ENCODE measurements at places on chromosomes 7 and 10. TPM values are rescaled to one million over a fixed set of nuclear protein-coding genes. Genes with fewer than 3 reads are reported as not detected.

GRCh38 chr7:27088002-27088922 lies 7.5 kb downstream of the HOXA1 start:
- DNase-seq, result no peak

DNA sequence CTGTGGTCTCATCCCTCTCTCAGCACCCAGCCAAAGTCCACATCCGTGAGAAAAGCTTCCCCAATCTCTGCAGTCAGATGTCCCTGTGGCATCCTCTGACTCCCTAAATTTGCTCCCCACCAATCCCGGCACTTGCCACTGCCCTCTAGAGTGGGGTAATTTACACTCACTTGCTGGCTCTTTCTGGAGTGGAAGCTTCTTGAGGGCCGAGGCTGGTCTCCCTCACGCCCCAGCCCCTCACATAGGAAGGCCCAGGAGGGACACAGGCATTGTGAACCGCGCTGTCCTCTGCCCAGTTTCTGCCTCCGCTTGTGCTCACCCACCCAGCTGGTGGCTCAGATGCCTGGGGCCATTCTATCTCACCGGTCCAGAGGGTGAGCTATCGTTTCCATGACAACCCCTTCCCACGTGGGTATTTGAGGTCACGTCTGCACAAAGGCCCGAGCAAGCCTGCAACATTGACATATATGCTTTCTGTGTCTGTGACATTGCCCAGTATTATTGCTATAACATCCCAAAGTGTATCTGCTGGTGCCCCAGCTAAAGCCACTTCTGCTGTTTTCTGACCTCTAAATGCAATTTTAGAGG lies 97.3 kb upstream of the CTBP2 start:
- DNase-seq, result no peak

GRCh38 chr10:116838143-116838725 lies 11.1 kb upstream of the ENO4 start:
- DNase-seq, result no peak

The GRM3 gene
- total RNA-seq, result not detected

The SPDYE5 gene
- not detected for total RNA-seq

The KLHDC10 gene
- total RNA-seq, result 28.0 TPM

DNA sequence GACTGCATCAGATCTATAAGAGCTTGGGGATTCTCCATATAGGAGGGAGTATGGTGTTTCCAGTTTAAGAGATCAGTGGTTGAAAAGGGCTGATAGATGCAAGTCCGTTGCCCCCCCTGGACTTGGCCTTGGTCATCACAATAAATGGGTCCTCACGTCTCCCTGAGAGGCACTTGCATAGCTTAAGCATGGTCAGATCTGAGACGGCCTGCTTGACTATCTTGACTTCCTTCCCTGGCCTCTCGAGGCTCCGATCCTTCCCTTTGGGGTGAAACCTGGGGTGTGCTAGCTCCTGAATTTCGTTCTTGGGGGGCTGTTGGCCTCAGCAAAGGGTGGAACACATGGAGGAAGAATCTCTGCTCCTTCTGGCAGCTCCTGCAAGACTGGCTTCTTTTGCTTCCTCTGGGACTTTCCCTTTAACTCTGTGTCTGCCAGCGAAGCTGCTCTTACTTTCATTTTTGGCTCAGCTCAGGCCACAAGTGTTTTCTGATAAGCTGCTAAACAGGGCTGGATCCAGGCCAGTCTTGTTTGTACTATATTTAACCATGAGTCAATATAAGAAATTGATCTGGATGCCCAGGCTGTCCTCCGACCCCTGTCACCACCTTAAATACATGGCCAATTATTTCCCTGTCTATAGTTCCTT lies 11.2 kb upstream of the ZNF485 start:
- no peak for DNase-seq

The TUBGCP2 gene
- 33.6 TPM for total RNA-seq

DNA sequence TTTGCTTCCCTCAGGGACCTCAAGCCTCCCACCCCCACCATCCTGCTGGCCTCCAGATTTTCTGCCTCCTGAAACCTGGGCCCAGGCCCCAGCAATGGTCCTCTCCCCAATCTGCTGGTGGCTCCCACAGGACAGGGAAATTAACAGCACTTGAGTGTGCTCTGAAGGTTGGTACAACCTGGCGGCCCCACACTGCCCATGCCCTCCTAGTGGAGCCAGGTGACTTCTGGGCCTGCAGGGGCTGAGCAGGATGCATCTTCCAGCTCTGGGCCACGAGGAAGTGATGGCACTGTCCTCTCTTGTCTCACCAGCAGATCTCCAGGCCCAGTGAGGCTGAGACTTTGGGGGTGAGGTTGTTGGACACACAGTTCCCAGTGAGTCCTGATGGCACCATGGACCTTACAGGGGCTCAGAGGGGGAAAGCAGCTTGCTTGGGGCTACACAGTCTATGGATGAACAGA lies 3.6 kb upstream of the ZMIZ1 start:
- DNase-seq, result no peak

The CCT6A gene
- 75.7 TPM for total RNA-seq

DNA sequence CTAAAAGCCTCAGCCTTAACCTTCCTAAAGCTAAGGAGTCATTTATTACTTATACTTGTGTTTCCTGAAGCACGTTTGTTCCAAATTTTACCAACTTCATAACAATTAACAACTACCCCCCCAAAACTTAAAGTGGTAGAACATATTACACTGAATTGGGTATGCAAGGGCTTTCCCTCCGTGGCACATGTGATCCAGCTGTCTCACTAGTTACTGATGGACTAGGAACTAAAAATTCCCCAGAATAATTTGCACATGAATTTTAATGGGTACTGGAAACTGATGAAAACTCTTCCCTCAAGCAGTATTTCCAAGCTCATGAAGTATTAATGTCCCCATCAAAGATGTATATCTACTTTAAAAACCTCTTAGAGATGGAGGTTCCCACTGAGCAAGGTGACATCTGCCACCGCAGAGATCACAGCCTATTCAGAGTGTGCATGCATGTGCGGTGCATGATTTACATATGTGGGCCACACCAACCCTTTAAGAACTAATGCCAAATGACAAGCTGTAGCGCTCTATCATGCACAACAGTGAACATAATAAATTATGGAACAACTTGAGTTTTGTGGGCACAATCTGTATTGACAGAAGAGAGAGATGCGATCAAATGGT lies 139.9 kb upstream of the ADCY1 start:
- no peak for DNase-seq

The FAM25C gene
- not detected for total RNA-seq

The HOXA10 gene
- 21.1 TPM for total RNA-seq

The RBM20 gene
- 1.6 TPM for total RNA-seq

- DNase-seq, result no peak
Observed at GRCh38 chr10:17353568-17354300, 100.7 kb downstream of the ST8SIA6 start.

GRCh38 chr7:55903985-55904759 lies 16.9 kb downstream of the ZNF713 start:
- DNase-seq, result no peak

GRCh38 chr7:99042957-99043356 lies 101.0 kb downstream of the SMURF1 start:
- no peak for DNase-seq

- no peak for DNase-seq
Observed at GRCh38 chr7:149759093-149759860, 14.1 kb downstream of the ZNF467 start.

GRCh38 chr7:139701908-139702307 lies 75.9 kb downstream of the HIPK2 start:
- no peak for DNase-seq

GRCh38 chr7:149722356-149722957 lies 50.9 kb downstream of the ZNF467 start:
- DNase-seq, result no peak

The EIF5AL1 gene
- 0.15 TPM for total RNA-seq

DNA sequence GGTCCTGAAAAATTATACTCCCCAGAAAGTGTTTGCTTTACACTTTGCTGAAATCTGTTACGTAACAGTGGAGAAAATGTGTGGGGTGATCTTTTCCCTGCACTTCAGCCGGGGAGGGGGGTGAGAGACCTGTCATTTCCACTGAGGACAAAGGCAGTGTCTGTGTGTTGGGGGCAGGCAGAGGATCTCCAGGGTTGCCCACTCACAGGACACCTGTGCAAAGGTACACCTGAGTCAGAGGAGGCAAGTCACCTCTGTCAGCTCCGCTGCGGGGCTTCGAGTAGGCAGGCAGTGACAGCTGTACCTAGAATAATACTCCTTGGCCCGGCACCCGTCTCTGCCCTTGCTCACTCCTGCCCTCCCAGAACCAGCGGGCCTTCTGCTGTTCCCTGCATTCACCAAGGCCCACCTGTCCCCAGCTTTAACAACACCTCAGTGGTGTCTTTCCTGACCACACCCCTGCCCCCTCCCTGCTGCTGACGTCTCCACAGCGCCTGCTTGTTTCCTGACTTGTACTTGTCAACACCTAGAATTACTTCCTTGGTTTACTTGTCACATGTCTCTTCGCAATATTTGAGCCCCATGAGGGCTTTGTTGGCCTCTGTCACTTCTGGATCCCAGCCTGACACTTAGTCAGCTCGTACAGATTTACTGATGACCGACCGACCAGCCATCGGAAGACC lies 159.2 kb downstream of the NEURL1 start:
- no peak for DNase-seq

- no peak for DNase-seq
Observed at GRCh38 chr7:22173685-22174573, 183.0 kb downstream of the RAPGEF5 start.

DNA sequence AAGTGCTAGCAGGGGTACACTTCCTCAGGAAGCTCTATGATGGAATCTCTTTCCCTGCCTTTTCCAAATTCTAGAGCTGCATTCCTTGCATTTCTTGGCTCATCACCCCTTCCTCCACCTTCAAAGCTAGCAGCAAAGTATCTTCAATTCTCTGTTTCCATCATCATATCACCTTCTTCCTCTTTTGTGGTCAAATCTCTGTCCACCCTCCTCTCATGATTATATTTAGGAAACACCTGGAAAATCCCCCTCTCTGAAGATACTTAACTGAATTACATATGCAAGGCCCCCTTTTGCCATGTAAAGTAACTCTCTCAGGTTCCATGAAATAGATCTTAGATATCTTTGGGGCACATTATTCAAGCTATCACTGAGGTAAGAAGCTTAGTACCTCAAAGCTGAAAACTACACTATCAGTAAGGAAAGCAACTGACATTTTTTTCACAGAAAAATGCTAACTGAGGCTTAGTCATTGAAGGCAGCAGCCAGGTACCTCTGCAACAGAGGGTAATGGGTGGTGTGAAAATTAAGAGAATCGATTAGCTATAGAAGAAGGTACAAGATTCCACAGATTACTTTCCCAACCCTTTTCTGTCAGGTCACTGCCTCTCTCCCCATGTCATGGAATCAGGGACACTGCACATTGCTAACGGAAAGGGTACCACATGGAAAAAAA lies 197.3 kb downstream of the MACC1 start:
- no peak for DNase-seq

The GBX1 gene
- not detected for total RNA-seq

The KCNIP2 gene
- total RNA-seq, result 90.4 TPM

- no peak for DNase-seq
Observed at GRCh38 chr10:93921338-93921737, 27.6 kb downstream of the SLC35G1 start.

DNA sequence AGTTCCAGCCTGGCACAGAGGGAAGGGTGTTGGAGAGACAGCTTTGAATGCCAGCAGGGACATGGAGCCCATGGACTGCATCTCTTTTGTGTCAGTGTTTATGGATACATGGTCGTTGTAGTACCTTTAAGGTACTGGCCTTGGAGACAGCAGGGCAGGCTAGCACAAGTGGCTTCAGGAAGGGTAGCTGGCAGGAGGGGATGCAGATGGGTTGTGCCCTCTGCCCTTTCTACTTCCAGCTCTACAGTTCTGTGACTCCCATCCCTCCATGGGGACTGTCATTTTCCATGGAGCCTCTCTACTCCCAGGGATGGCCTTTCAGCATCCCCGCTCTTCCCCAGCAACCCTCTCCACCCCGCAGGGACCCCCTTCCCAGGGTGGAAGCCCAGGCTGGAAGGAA lies 25.1 kb downstream of the POLL start:
- DNase-seq, result peak; percentile 17

- no peak for DNase-seq
Observed at GRCh38 chr7:155296006-155296787, 1.5 kb upstream of the INSIG1 start.

GRCh38 chr7:3210531-3210930 lies 90.5 kb upstream of the SDK1 start:
- DNase-seq, result no peak

DNA sequence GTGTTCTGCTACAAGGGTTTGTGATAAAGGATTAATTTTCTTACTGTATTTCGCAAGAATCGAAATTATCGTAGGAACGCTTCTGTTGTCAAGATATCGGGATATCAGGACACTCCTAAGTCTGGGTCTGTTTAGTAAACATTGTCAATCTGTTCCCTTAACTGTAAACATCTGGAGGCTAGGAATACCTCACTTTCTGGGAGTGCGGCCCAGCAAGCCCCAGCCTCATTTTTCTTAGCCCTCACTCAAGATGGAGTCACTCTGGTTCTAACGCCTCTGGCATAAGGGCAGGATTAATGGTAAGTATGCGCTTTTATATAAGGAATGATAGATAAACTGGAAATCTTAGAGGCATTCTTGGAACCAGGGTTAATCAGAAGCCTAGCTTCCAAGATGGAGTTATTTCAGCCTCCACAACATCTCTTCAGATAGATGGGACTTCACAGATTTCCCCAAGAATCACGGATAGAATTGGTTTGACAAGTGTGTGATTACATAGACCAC lies 30.1 kb upstream of the CCL24 start:
- DNase-seq, result no peak

GRCh38 chr7:55502858-55503440 lies 69.4 kb downstream of the VOPP1 start:
- no peak for DNase-seq

GRCh38 chr10:42963312-42963711 lies 113.6 kb upstream of the RET start:
- no peak for DNase-seq

DNA sequence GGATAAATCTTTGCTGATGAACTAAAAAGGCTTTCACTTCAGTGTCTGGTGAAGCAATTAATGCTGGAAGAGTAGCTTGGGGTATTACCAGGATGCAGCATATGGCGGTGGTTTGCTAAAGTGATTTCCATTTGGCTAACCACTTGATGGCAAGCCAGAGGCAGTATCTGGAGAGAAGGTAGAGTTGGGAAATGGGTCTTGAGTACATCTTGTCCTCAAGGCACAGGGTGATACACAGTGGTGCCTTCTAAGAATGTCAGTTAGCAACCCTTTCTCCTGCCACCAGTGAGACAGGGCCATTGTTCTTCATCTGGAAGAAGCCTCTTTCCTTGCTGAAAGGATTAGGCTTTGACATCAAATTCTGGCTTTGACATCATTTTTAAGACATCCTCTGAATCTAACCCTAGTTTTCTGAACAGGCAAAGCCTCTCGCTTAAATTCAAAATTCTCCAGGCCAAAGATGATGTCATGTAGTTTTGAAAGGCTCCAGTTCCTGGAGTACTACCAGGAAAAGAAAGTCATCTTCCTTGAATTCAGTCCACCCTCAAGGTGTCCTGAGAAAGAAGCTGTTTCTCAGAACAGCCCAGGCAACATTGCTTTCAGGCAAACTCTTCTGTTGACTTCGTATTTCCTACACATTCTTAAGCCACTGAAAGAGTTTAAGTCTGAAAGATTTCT lies 162.4 kb downstream of the ARID5B start:
- no peak for DNase-seq

The SLC26A4 gene
- total RNA-seq, result 1.3 TPM

GRCh38 chr7:13992596-13992964 lies 3.1 kb upstream of the ETV1 start:
- no peak for DNase-seq
